Neuronal stem cell (in vitro differentiated cells): ENCODE measurements at places on chromosomes 3 and 15.
A peak's percentile ranks its signal among the peaks of the same experiment; 100 is the strongest.

- no peak for DNase-seq
Observed at GRCh38 chr3:125382298-125382697, 7.2 kb upstream of the ZNF148 start.

GRCh38 chr3:101842245-101842934 lies 6.9 kb upstream of the NFKBIZ start:
- peak; percentile 63 for DNase-seq

- peak; percentile 50 for DNase-seq
Observed at GRCh38 chr15:71443538-71443937, 328.3 kb downstream of the THSD4 start.

DNA sequence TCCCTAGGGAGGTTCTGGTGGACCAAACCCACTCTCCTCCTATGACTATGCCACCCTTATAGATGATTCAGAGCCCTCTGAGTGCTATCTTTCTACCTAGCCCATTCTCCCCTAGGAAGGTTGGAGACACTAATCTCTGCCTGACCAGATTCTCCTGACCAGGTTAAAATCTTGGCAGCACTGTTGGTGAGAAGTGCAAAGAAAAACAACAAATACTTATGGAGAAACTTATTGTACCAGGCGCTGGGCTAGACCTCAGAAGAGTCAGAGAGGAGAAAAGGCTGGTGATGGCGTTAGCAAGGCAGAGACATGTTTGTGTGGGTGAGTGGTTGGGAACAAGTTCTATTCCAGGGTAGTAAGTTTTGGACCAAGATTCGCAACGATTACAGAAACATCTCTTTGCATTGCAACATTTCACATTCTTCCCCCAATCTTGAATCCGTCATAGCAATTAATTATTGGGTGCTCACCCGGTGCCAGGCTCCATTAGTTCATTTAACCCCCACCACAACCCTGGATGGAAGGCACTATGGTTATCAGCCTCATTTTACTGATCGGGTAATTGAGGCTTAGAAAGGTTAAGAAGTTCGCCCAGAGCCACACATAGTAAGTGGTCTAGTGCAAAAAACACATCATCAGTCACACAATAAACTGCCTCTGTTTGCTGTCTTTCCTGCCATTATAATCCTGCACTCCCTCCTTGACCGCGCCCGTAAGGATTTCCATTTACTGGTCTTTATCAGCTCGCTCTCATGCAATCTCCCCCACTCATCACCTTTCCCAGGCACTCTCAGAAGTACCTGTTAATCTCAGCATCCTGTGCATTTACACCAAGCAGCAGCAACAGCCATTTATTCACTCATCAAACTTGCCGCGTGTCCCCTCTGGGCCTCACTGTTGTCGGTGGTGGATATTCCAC lies 655 bp upstream of the TSPAN3 start:
- no peak for DNase-seq

GRCh38 chr3:119279101-119279554 lies 15.1 kb upstream of the ARHGAP31 start:
- peak; percentile 56 for DNase-seq

GRCh38 chr3:155919728-155920127 lies 49.3 kb downstream of the GMPS start:
- DNase-seq, result no peak

GRCh38 chr3:122880173-122880572 lies 85.3 kb downstream of the SLC49A4 start:
- no peak for DNase-seq

- DNase-seq, result no peak
Observed at GRCh38 chr3:105729667-105730066, 139.1 kb downstream of the CBLB start.

DNA sequence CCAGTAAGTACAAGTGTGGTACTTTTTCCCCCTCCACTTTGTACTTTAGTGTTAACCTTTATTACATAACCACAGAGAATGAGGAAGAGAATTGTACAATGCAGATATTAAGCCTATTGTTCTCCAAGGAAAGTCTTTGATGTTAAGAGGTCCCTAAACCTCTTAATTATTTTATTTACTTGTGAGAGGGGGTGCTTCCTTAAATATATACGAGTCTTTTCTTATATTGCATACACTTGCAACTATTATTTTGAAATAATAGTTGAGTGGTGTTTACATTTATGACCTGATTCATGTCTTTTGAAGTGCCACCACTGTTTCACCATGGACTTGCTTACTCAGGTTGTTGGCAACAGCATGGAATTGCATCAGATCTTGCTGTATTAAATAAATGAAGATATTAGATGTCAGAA lies 10.1 kb downstream of the USP3 start:
- no peak for DNase-seq

DNA sequence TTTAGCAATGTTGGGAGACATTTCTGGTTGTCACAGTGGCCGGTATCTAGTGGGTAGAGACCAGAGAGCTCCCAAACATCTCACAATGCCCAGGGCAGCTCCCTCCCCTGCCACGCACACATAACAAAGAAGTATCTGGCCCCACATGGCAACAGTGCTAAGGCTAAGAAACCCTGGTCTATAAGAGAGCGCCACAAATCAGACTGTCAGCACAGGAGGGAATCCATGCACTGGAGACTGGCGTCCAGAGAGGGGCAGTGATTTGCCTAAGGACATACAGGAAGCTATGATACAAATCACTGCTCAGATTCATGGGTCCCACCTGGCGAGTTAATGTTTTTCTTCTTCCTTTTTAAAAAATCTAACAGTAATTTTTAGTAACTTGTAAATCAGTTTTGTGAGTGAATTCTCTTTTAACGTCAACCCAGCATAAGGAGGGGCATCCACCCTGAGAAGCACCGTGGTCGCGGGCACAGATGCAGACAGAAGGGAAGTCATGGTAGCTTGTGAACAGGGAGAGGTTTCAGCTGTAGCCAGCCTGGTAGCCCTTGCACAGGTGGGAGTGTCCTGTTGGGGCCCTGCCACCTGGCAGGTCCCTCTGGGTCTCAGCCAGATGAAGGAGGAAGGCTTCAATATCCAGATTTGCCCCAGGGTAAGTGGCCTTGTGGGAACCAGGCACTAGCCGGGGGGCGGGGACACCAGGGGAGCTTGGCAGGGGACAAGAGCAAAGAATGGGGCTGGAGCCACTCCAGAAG lies 8.7 kb downstream of the ISG20 start:
- DNase-seq, result no peak

GRCh38 chr3:147930232-147930807 lies 521.2 kb downstream of the ZIC1 start:
- peak; percentile 51 for DNase-seq

GRCh38 chr15:77810130-77810571 lies 177.4 kb upstream of the LINGO1 start:
- no peak for DNase-seq

- no peak for DNase-seq
Observed at GRCh38 chr3:45670436-45670835, 18.8 kb upstream of the SACM1L start.

- DNase-seq, result no peak
Observed at GRCh38 chr3:51343918-51344687, 41.0 kb upstream of the MANF start.

- no peak for DNase-seq
Observed at GRCh38 chr15:72197041-72197459, 537 bp downstream of the GRAMD2A start.

GRCh38 chr15:25829073-25829472 lies 34.1 kb downstream of the ATP10A start:
- no peak for DNase-seq

- peak; percentile 12 for DNase-seq
Observed at GRCh38 chr3:159763011-159763601, 225.5 kb upstream of the IL12A start.

DNA sequence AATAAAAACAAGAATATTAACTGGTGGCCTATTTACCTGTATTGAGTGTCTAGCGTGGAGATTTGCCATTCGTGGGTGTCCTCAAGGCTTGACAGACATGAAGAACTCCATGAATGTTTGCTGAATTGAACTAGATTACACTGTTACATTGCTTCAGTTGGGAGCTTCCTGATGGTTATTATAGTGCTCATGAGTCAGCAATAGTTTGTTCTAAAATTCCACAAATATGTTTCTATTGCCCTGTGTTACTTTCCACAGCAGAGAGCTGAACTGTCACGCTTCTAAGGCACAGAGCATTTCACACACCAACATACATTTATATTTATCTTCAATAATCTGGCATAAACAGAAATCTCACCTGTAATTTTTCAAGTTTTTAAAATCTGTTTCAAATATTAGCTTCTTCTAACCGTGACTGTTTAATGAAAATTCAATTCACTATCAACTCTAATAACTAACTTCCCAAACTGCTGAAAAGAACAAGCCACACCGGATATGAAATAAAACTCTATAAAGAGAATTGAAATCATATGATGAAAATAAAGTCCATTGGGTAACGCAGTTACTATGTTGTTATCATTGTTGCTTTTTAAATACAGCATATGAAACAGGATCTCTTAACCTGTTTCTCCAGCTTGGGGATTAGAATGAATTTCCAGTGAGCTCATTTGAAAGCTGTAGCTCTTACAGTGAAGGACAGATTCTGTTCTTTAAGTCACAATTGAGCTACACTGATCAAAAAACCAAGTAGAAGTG lies 61.2 kb upstream of the MCF2L2 start:
- DNase-seq, result no peak

- peak; percentile 56 for DNase-seq
Observed at GRCh38 chr15:73677146-73677607, 7.0 kb upstream of the CD276 start.

GRCh38 chr15:65571971-65572370 lies 39.0 kb downstream of the INTS14 start:
- DNase-seq, result no peak

DNA sequence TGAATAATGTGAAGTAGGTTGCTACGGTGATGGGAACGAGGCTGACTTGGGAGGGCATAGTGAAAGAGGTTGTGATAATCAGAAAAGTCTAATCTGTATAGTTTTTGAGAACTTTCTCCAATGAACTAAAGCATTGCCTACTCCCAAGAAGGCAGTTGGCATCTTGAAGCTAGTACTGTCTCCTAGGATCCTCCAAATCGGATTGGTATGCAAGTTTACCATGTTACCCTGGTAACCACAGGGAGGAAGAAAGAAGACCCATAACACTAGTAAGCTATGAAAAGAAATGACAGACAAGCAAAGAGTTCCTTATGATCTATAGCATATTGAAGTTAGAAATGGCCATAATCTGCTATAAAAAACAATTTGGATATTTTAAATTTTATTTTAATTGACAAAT lies 127.2 kb upstream of the SYNPR start:
- DNase-seq, result no peak

DNA sequence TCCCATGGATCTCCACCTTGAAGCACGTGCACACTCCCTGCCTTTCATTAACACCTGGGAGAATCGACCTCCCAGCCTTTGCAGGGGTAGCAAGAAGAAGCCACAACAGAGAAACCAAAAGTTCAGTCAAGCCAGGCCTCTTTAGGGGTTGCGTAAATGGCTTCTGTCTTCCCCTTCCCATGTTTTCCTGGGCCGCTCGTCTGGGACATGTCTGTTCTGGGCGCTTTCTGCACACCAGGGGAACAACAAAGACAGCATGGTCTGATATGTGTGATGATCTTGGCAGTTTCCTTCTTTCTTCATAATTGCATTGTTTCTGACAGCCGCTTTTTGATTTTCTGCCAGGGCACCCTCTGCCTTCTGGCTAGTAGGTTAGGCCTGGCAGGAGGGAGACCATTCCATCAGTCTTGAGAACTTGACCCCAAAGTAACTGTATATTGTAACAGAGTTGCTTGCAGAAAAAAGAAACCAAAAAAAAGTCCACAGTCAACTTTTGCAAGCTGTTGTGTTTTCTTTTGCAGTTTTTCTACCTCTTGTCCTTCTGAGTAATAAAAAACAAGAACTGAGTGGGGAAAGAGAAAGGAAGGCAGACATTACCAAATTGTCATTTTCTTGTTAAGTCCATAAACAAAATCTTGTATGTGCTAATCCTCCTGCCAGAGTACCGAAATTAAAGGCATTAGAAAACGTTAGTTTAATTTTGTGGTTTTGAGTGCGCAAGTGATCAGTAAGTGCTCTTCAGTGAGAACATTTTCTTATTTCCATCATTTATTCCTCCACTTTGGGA lies 56.0 kb upstream of the FURIN start:
- no peak for DNase-seq

GRCh38 chr3:123735456-123735855 lies 148.7 kb downstream of the MYLK start:
- no peak for DNase-seq

DNA sequence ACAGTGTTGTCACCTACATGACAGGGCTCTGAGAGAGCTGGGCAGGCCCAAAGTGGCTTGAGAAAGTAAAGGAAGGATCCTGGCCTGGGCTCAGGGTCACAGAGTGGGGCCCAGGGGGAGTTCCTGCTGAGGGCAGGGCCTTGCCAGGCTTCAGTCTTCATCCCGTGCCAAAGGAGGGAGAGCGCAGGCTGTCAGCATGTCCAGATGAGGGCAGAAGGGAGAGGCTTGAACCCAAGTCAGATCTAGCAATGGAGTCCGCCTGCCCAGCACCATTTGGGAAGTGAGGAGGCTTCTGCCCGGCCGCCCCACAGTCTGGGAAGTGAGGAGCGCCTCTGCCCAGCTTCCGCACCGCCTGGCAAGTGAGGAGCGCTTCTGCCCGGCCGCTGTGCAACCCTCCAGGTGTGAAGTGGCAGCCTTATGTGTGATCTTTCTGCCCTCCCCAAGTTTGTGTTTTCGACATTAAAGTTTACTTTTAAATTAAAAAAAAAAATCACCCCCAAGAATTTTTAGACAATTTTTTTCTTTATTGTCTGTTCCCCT lies 303.6 kb upstream of the PROK2 start:
- DNase-seq, result no peak

DNA sequence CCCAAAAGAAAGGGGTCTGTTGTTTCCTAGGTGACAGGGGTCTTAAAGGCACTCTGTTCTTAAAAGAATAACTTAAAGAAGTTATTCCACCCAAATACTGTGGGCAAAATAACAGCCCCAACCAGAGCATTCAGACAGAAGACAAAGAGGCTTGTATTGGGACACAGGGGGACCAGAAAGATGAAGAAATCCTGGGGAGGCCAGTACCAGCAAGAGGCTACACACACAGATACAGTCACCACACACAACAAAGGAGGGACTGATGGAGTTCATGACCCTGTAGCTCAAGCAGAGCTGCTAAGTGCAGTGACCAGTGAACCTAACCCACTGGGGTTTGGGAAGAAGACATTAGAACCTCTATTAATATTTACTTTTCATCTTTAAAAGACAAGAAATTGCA lies 59.0 kb downstream of the MTHFS start:
- DNase-seq, result no peak

- DNase-seq, result no peak
Observed at GRCh38 chr3:25695731-25696420, 31.2 kb upstream of the TOP2B start.

- no peak for DNase-seq
Observed at GRCh38 chr3:68025189-68025588, 370.8 kb upstream of the SUCLG2 start.

- no peak for DNase-seq
Observed at GRCh38 chr15:47742334-47742733, 25.0 kb downstream of the SEMA6D start.

- DNase-seq, result no peak
Observed at GRCh38 chr15:36024031-36024688, 478.2 kb upstream of the DPH6 start.

- no peak for DNase-seq
Observed at GRCh38 chr3:45664578-45664977, 24.6 kb upstream of the SACM1L start.

- no peak for DNase-seq
Observed at GRCh38 chr3:13684350-13684749, 135.4 kb downstream of the FBLN2 start.

- no peak for DNase-seq
Observed at GRCh38 chr3:29275309-29275708, 5.6 kb upstream of the RBMS3 start.

- DNase-seq, result no peak
Observed at GRCh38 chr15:41490355-41490754, 3.3 kb upstream of the ITPKA start.

GRCh38 chr15:45091576-45091975 lies 22.4 kb downstream of the DUOX2 start:
- DNase-seq, result no peak
